Progenitor cell of endocrine pancreas (in vitro differentiated cells): ENCODE measurements at places on chromosomes 12 and 14. TPM values are rescaled to one million over a fixed set of nuclear protein-coding genes. Genes with fewer than 3 reads are reported as not detected.

- no peaks in the 10 kb centered on the region for H3K27me3 ChIP-seq
- peaks cover 11% of the 10 kb centered on the region for H3K4me1 ChIP-seq
- no peak overlapping the region for H3K4me3 ChIP-seq
- no peak for DNase-seq
These were observed 765.1 kb upstream of the TMEM132C start for GRCh38 chr12:127501916-127502315.

GRCh38 chr14:35362911-35363374 lies 41.6 kb downstream of the NFKBIA start:
- H3K4me1 ChIP-seq: peaks cover 3% of the 10 kb centered on the region
- no peak overlapping the region for H3K4me3 ChIP-seq
- DNase-seq: no peak
- H3K27me3 ChIP-seq: no peaks in the 10 kb centered on the region
- H3K36me3 ChIP-seq: no peaks in the 10 kb centered on the region
- H3K27ac ChIP-seq: no peak overlapping the region

TAMALIN gene
- total RNA-seq: 12.5 and 15.5 TPM in 2 replicates

PTPN21 gene
- total RNA-seq: 40.0 and 42.1 TPM in 2 replicates

MFAP5 gene
- total RNA-seq: not detected in 2 replicates

PIWIL1 gene
- not detected in 2 replicates for total RNA-seq
